ENCODE measurements at places on chromosomes 3 and 15. TPM values are rescaled to one million over a fixed set of nuclear protein-coding genes. Genes with fewer than 3 reads are reported as not detected.

DNA sequence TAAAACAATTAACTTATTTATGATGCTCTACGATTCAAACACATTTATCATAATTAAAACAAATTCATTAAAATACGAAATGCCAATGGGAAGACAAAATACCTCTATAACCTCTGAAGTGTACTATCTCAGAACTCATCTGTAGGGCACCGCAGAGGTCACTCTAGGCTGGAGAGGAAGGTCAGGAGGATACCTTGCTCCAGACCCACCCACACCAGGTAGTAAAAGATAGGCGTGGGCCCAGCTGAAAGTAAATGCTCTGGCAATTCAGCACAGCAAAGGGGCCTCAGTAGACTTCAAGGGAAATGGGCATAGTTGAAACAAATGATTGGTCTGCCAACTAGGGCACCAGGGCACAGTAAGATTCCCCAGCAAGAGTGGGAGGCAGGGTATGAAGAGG, 26.0 kb upstream of the SPPL2A start:
- DNase-seq = no peak

- DNase-seq = no peak
Measured at GRCh38 chr15:80637747-80638146, 57.4 kb upstream of the ABHD17C start.

DNA sequence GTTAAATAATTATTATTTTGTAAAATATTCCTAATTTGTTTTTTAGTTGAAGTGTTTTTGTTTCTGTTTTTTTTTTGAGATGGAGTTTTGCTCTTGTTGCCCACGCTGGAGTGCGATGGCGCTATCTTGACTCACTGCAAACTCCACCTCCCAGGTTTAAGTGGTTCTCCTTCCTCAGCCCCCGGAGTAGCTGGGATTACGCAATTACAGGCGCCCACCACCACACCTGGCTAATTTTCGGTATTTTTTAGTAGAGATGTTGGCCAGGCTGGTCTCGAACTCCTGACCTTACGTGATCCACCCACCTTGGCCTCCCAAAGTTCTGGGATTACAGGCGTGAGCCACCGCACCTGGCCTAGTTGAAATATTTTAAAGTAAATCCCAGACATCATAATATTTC, 48.7 kb upstream of the GATM start:
- no peak for DNase-seq

ADAMTS9 gene
- 11.7 TPM for total RNA-seq

SPINK8 gene
- total RNA-seq = not detected

CASR gene
- total RNA-seq = not detected

- no peak for DNase-seq
Measured at GRCh38 chr3:106728315-106729098, 648.7 kb upstream of the CCDC54 start.

- DNase-seq = no peak
Measured at GRCh38 chr15:31131853-31132375, 30.4 kb upstream of the TRPM1 start.

GRCh38 chr3:51748327-51748726, 30.7 kb downstream of the IQCF6 start:
- no peak for DNase-seq

ALDH1L1 gene
- total RNA-seq = 2.8 TPM

DNA sequence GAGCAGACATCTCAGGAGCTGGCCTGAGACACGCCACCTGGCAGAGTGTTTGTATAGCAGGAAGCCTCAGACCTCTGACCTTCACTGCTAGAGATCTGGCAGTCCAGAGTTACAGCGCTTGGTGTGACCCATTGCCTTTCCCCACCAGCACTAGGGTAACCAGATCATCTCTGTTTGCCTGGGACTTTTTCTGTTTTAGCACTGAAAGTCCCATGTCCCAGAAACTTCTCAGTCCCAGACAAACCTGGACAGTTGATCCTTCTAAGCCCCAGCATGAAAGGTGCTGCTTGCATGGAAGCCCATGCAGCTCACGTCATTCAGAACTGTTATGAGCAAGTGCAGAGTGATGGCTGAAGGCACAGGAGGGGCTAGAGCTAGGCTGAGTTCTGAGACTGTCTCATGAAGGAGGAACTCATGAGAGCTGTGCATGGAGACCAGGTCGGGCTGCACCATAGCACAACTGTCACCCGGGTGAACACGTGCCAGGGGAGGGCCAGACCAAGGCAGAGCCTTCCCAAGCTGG, 18.2 kb upstream of the AHSG start:
- no peak for DNase-seq

RLBP1 gene
- not detected for total RNA-seq

CSNK1G1 gene
- total RNA-seq = 19.8 TPM

DNA sequence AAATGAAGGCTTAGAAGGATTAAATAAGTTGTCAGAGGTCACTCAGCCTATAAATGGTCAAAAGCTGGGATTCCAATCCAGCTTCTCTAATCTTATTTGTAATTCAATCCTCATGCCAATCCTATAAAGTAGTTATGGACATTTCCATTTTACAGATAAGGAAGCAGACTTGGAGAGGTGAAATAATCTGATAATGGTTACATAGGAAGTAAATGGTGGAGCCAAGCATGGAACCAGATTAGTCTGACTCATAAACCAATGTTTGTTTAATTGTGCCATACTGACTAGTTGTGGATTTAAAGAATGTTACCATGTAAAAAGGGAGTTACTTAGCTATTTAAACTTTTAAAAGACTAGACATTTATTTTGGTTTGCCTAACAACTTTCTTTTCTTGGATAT, 59.7 kb downstream of the KCNAB1 start:
- DNase-seq = no peak

GRCh38 chr15:59904450-59905135, 99.5 kb upstream of the FOXB1 start:
- DNase-seq = no peak

GABRR3 gene
- not detected for total RNA-seq

GRCh38 chr3:48407542-48408099, 22.3 kb downstream of the PLXNB1 start:
- DNase-seq = no peak

- no peak for DNase-seq
Measured at GRCh38 chr3:177754508-177754921, 557.2 kb upstream of the TBL1XR1 start.

- no peak for DNase-seq
Measured at GRCh38 chr3:161139686-161140085, 34.5 kb upstream of the B3GALNT1 start.

DNA sequence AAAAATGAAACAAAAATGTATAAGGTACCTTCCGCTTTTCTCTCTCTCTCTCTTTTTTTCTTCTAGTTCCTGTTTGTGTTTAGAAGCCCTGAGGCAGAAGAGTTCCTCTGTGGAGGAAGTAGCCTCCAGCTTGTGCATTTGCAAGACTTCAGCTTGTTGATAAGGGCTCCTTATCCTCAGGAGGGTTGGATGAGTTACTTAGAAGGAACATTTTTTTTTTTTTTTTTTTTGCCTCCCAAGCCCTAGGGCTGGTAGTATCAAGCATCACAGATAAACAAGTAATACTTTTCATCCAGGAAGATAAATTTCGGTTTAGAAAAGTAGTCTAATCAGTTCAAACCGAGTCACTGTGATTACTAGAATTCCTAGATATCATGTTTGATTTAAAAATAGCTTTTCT, 91.0 kb upstream of the CBLB start:
- no peak for DNase-seq

SRGAP3 gene
- total RNA-seq = 7.8 TPM

GRCh38 chr15:89375093-89376005, 40.7 kb upstream of the POLG start:
- DNase-seq = no peak

- no peak for DNase-seq
Measured at GRCh38 chr3:179971280-179971679, 65.5 kb downstream of the PEX5L start.

DNA sequence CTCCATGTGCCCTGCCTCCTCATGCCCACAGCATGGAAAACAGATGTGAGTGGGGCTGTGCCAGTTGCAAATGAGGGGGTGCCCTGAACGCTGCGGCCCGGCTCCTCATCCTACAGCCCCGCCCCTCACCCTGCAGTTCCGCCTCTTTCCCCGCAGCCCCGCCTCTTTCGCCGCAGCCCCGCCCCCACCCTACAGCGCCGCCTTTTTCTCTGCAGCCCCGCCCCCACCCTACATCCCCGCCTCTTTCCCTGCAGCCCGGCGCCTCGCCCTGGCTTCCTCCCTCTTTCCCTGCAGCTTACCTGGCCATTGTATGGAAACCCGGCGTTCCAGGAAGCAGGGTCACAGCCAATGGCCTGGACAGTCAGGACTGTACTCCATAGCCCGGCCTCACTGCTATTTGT, 284.9 kb downstream of the TLE3 start:
- DNase-seq = no peak

GRCh38 chr15:89653578-89653977, 1.7 kb downstream of the KIF7 start:
- no peak for DNase-seq

DNA sequence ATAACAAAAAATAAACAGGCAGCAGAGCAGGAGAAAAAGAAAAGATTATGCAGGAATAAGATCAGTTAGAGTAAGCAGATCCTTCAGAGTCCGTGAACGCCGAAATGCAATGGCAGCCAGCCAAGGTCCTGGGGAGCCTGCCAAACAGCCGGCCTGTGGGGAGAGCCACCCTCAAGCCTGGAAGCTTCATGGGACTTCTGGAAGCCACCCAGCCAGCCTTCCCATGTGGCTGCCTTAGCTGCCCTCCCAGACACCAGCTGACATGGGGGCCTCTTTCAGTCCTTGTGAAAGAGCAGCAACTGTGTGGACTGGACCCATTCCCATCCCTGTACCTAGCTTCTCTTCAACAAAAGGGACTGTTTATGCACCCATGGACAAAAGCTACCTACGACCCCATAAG, 64.9 kb upstream of the RAD18 start:
- peak; percentile 88 for DNase-seq

GNAT1 gene
- total RNA-seq = not detected

ZNF106 gene
- total RNA-seq = 92.2 TPM

MRPS11 gene
- 32.7 TPM for total RNA-seq

PLA2G4B gene
- 13.8 TPM for total RNA-seq

DNA sequence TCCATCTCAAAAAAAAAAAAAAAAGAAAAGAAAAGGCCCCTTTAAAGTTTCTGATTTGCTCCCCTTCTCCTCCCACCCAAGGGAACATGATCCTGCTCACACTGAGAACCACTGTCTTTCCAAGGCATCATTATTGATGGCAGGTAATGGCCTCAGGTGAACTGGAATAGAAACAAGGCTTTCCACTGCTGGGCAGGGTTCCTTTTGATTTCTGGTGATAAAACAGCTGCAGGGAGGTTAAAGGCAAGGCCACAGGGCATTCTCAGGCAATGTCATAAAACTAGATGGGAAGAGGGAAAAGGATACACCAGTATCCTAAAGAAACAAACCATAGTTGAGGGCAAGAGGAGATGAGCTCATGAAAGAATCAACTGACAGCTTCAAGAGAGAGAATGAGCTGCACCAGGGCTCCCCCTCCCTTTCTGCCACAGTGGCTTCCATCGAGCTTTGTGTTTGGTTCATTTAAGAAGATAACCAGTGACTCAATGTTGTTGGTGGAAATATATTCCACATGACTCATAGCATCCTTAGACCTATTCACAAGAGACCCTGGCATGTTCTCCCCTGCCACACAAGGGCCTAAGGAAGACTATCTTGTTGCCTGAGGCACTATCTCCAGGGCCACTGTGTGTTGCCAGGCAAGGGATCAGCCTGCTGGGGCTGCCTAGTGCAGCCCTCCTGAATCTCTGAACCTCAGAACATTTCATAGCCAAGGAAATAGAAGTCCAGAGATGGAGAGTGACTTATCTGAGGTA, 86.4 kb downstream of the WDR76 start:
- DNase-seq = no peak

TMEM158 gene
- 0.80 TPM for total RNA-seq

DNA sequence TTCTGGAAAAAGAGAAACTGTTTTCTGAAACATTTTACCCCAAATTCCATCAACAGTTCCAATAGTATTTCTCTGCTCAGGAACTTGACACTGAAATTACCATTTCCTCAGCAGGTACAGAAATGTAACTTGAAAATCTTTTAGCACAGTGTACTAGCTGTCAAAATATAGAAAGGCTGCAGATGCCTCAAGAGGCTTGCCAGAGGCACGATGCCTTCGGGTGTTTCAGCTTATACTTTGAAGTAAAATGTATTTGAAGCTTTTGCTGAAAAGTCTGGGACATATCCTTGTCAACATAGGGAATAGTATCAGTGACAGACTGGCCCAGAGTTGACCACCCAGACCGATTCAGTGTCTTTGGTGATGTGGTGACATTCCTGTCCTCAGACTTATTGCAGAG, 154.4 kb upstream of the CHRM5 start:
- no peak for DNase-seq

GRCh38 chr15:77179541-77179998, 108.7 kb upstream of the TSPAN3 start:
- no peak for DNase-seq

DNA sequence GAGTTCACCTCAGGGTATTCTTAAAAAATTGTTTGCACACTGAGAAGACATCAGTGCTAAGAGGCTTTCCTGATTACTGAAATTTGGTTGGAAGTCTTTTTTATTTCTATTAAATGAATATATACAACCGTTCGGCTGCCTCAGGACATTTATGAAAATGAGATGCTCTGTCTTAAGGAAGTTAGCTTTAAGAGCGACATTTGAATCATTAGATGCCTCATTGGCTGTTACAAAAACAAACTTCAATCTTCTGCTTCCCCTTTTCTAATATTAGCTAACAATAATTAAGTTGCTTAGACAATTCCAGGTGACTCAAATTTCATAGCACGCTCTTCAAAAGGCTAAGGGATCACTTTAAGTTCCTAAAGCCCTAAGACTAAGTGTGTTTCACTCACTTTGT, 673.7 kb downstream of the FHIT start:
- DNase-seq = no peak

- no peak for DNase-seq
Measured at GRCh38 chr3:157199841-157200240, 39.9 kb upstream of the CCNL1 start.

RPL14 gene
- 1,360 TPM for total RNA-seq

GRCh38 chr15:43433165-43433564, 59.8 kb downstream of the TP53BP1 start:
- DNase-seq = no peak

DNA sequence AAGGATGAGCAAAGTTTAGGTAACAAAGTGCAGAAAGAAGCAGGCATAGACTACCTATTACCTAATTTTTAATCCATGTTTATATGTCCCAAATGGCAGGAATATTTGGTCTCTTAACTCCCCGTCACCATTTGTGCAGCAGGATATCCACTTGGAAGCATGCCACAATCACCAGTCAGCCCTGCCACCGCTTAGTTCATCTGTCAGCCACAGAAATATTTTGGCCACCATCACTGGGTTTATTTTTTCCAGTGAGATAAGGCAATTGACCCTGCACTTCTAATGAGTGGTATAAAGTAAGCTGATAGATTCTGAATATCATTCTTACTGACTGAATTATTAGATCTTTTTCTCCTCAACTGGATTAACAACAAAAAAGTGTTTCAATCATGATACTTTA, 152.9 kb upstream of the SOX2 start:
- no peak for DNase-seq

- peak; percentile 36 for DNase-seq
Measured at GRCh38 chr3:38121832-38122461, 15.0 kb downstream of the ACAA1 start.

GRCh38 chr3:9416139-9416780, 18.8 kb downstream of the SETD5 start:
- DNase-seq = no peak

ISG20 gene
- total RNA-seq = 32.0 TPM

LTK gene
- 25.9 TPM for total RNA-seq

STX19 gene
- 3.8 TPM for total RNA-seq

SLC22A13 gene
- total RNA-seq = 0.32 TPM
